ENCODE measurements at places on chromosomes 3 and 15.

DNA sequence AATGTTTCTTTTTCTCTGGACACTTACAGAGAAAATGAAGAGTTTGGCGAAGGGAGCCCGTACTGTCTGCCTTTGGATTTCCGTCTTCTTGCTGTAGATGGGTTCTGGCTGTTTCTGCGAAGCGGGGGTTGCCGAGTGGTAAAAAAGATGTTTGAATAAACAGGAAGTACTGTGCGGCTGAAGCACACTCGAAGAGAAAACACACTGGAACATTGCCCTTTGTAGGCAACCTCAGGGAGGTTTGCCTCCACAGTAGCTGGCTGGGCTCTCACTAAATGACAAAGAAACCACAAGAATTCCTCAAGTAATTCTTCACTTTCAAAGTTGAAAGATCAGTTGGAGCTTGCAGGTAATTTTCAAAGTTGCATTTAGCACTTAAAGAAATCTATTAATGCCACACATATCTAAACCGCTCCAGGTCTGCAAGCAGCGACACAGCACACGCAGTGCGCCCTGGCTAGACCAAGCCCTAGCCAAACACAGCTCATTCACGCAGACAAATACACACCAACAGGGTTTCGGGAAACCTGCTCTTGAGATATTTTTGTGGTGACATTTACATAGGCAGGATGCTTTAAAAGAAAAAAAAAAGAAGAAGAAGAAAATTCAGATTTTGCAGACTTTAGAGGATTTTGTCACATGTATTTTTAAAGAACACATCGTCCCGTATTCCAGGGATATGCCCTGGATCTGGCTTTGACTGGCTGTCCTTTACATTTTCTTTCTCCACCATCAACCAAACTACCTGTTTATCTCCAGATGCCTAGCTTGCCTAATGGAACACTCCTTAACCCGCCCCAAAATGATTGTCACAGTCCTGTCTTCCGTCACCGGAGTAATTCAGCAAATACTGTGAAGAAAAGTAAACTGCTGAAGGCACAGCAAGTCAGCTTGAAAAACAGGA is 452.8 kb downstream of the FOXP1 start:
- peak; percentile 21 for DNase-seq

GRCh38 chr3:13420831-13421765 is 976 bp upstream of the NUP210 start:
- DNase-seq = no peak

DNA sequence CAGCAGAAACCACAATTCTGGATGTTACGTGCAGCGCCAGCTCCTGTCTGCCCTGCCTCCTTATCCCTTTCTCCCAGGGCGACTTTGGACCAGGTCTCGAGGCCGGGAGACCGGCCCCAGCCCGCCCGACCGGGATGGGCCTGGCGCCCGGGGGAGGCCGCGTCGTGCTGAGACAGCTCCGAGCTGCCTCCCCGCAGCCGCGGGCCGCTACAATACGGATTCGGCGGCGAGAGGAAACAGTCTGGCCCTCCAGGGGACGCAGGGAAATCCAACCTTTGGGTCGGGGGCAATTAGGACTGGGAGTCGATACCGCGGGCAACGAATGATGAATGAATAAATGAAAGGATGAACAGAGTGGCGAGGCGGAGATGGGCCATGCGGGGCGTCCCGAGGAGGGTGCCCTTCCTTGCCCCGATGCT is 537 bp downstream of the GRAMD2A start:
- no peak for DNase-seq

GRCh38 chr3:116356056-116356455 is 89.2 kb downstream of the LSAMP start:
- no peak for DNase-seq

GRCh38 chr3:158522221-158523136 is 48.5 kb upstream of the MLF1 start:
- DNase-seq = no peak

DNA sequence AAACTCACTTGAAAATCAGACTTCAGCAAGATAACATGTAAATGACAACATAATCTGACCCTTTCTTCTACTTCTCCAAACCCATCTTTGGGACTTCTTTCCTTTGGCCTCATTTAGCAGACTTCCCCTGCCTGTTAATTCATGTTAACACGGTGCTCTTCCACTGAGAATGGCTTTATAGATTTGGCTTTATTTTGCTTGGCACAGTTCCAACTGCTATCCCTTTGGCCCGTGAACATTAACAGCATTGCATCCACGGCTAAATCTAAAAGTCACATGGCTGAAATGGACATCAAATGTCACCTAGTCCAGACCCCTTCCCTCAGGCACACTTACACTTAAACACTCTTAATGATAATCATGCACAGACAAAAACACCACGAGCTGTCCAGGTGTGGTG is 3.8 kb downstream of the ZMAT3 start:
- no peak for DNase-seq

DNA sequence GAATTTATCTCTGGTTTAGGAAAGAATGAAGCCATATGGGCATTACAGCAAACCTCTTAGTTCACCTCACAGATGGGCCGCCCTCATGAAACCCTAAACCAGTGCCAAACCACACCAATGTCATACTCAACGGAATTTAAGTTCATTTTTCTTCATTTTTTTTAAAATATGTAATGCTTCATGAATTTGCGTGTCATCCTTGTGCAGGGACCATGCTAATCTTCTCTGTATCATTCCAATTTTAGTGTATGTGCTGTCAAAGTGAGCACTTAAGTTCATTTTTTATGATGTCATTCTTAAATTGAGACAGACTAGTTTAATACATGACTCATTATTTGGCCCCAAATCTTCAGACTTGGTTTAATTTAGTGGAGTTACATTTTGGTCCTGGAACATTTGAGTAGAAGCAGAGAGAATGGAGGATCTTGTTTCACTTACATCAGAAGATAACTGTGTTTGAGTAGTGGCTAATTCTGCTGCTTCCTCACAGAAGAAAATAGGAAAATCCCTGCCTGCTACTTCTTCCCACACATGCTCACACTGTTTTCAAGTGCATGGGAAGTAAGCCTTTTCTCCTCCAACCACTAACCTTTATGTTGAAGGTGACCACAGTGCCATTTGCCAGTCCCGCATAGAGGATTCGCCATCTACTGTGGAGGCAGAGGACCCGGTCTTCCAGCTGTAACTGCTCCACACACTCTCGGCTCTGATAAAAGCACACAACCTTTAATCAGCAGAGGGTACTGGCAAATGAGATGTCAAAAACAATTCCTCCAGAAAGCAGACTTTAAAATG is 63.3 kb downstream of the ZNF106 start:
- no peak for DNase-seq

- no peak for DNase-seq
Observed at GRCh38 chr15:96583671-96584070, 253.2 kb downstream of the NR2F2 start.

DNA sequence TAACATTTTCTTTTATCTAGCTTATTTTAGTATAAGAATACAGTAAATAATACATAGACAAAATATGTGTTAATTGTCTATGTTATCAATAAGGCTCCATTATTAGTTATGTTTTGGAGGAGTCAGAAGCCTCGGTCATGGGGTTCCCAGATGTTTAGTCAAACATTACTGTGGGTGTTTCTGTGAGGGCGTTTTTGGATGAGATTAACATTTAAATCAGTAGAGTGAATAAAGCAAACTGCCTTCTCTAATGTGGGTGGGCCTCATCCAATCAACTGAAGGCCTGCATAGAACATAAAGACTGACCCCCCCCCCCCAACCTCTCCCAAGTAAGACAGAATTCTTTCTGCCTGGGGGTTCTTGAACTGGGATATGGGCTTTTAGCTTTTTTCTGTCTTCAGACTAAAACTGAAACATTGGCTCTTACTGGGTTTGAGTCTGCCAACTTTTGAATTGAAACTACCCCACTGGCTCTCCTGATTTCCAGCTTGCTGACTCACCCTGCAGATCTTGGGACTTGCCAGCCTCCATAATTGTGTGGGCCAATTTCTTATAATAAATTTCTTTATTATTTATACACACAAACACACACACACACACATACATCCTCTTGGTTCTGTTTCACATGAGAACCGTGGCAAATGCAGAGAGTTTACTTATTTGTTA is 192.0 kb downstream of the TPRG1 start:
- DNase-seq = no peak

DNA sequence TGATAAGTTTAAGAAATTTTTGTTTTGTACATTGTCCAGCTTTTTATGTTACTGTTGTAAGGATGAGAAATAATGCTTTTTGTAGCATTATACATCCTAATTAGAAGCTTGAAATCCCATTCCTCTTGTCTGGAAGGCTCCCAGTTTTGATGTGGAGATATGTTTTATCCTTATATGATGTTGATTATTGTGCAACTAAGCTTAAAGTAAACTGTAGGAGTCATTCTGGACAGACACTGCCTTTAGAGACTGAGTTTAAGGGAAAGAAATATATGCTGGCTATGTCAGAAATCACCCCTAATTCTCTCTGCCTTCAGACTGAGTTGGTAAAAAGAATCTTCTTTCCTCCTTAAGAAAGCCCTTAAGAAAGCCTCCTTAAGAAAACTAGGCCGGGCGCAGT is 670.4 kb downstream of the ZPLD1 start:
- DNase-seq = no peak

Measured in nephron progenitor cell (in vitro differentiated cells).